A549 treated with Mapracorat at 1 μM for 4 hours (cell line): ENCODE measurements at places on chromosomes 2 and 18. TPM values are rescaled to one million over a fixed set of nuclear protein-coding genes. Genes with fewer than 3 reads are reported as not detected.

ABCB11 gene
- 0.01 TPM in 1 of 5 replicates, not detected in the others for total RNA-seq

AGFG1 gene
- total RNA-seq, result 105 to 134 TPM (median 115 TPM) in 5 replicates

NDUFAF7 gene
- 17.0 to 22.3 TPM (median 18.9 TPM) in 5 replicates for total RNA-seq

SEPTIN10 gene
- 34.6 to 47.0 TPM (median 44.9 TPM) in 5 replicates for total RNA-seq

ALK gene
- total RNA-seq, result not detected in 5 replicates

HAAO gene
- not detected in 5 replicates for total RNA-seq

SKOR2 gene
- total RNA-seq, result not detected in 5 replicates

APCDD1 gene
- total RNA-seq, result not detected in 5 replicates

REEP1 gene
- 0.88 to 1.3 TPM (median 1.2 TPM) in 5 replicates for total RNA-seq

CNRIP1 gene
- 1.5 to 2.3 TPM (median 2.1 TPM) in 5 replicates for total RNA-seq

HRH4 gene
- not detected in 5 replicates for total RNA-seq

RGPD4 gene
- 0.04 to 0.07 TPM (median 0.06 TPM) in 4 of 5 replicates, not detected in the other for total RNA-seq
